ENCODE measurements at places on chromosomes 3 and 15.

- peak; percentile 83 for DNase-seq
Measured at GRCh38 chr3:39291903-39292329, 12.1 kb upstream of the CX3CR1 start.

DNA sequence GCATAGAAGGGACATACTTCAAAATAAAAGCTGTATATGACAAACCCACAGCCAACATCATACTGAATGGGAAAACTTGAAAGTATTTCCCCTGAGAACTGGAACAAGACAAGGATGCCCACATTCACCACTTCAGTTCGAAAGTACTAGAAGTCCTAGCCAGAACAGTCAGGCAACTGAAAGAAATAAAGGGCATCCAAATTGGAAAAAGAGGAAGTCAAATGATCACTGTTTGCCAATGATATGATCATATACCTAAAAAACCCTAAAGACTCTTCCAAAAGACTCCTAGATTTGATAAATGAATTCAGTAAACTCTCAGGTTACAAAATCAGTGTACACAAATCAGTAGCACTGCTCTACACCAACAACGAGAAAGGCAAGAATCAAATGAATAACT, 40.7 kb downstream of the SLC49A4 start:
- DNase-seq, result no peak

DNA sequence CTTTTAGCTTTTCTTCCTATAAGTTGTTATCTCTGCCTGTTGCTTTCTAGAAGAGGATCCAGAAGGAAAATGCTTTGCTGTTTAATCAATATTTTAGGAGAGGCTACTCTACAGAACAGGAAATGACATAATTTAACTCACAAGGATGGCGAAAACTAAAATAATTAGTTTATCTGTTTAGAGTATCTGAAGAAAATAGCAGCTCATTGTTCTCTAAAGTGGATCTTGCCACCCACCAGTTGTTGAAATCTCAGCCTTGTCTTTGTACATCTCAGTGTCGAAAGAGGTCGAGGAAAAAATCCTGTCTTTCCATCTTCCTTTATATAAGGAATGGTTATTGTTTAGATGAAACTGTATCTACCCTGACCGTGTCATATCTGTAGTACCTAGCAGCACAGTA, 126.6 kb downstream of the ZNF609 start:
- no peak for DNase-seq

DNA sequence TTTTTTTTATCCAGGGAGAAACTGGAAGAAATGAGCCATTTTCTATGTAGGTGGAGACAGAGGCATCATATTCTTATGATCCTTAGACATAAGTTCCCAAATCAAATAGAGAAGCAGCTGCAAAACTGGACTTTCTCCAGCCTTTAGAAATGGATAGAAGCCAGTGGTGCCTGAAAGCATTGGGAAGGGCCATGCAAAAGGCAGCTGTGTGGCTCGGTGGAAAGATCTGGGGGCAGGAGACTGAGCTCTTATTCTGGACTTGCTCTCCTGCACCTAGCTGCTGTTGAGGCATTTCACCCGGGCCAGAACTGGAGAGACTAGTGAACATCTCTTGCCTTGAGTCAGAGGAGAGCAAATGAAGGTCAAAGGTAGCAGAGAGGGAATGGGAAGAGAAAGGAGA, 73.1 kb downstream of the TFG start:
- no peak for DNase-seq

DNA sequence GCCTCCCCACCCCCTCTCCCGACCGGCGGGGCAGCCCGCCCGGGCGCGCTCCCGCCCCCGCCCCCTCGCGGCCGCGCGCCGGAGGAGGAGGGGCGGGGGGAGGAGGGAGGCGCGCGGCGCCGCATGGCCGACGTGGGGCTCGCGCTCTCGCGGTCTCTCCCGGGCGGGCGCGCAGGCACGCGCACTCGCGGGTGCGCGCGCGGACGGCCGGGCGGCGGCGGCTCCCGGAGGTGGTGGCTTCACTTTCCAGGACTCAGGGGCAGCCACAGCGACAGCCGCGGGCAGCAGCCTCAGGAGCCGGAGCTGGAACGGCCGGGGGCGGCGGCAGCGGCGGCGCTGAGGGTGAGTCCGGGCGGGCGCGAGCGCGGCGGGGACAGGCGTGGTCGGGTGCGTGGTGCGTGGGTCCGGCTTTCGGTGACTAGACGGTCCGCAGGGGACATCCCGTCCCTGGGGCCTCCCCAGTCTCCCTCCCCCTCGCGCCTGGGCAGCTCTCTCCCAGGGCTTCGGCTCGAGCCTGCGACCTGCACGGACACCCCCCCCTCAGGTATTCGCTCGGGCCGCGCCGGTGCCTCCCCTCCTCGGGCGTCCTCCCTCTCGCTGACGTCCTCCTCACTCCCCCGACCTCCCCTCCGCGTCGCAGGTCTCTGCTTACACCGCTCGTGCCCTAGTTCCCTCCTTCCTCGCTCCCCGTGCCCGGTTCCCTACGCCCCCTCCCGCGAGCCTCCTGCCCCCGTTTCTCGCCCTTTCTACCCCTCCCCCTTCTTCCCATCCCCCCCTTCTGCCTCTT, at the start of gene UBE2E2:
TSS of gene UBE2E2 (plus strand) at position 407 of the 787 bp plus-strand sequence.
- DNase-seq, result peak; percentile 69

DNA sequence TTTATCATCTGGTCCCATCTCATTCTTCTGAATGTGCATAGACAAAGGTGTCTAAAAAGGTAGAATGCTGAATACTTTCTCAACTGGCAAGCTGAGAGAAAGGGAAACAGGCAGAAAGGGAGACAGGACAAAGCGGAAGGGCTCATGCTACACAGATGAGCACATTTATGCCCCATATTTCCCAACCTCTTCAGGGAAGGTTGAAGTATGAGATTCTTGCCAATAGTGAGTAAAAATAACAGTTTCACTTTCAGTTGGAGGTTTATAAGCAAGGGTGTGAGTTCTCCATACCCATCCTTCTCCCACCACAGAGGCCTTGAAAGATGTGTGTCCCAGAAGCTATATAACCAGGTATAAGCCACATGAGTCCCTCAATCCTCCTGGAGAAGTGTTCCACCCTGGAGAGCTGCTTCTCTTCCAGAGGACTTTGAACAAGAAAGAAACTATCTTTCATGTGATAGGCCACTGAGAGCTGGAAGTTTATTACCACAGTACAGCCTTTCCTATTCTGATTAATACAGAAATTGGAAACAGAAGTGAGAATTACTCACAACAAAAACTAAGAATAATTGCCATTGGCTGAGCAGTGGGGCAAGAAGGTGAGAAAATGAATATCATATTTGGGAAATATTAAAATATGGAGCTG, 709.4 kb upstream of the NR2F2 start:
- DNase-seq, result no peak

GRCh38 chr3:186609247-186609868, 3.5 kb upstream of the AHSG start:
- DNase-seq, result no peak

DNA sequence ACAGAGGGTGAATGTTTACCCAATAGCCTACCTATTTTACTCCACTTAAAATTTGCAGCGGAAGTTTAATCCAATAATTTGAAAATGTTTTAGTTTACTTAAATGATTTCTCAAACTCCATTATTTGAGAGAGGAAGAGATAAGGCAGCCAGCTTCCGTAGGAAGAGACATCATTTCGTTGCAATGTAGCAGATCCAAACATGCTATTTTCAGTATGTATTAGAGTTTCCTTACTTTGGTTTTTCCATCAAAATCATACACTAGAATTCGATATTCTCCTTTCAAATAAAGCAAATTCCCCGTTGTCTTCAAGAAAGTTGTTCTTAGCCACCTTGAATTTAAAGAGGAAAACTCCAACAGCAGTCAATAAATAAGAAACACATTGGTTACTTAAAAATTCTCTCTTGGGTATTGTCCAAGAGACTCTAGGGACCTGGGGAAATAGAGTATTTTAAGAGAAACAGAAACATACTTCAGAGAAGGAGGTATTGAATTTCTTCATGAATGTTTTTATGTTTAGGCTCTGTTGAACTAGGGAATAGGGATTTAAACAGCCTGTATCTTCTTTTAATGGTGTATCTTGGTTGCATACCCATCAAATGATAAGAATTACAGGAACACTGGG, 324.5 kb upstream of the GBE1 start:
- DNase-seq, result no peak

DNA sequence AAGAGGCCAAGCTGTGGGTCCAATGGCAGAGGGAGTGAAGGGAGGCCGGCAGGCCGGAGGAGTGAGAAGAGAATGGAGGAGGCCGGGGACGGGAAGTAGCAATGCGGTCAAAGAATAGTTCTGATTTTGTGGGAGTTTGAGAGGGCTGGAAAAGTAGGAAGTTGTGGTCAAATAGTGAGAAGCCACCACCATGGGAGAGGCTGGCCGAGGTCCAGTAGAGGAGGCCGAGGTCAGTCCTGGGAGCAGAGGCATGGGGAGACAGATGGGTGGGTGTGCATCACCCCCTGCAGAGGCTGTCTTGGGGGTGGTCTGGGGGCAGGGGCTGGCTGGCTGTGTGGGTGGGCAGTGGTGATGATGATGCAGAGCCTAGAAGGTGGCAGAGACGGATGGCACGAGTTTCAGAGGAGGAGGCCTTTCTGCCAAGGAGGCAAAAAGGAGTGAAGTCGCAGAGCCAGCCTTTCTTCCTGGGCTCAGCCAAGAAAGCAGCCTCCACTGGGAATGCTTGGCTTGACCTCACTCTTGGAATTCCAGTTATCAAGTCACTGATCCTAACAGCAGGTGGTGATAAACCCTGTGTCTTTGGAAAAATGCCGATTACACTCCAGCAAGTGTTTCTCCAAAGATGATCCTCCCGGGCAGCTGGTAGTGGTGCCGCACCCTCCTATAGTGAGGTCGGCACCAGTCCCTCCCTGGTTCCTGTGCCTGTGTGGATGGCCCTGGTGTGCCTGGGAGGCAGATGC, 57.3 kb downstream of the ARNT2 start:
- no peak for DNase-seq

DNA sequence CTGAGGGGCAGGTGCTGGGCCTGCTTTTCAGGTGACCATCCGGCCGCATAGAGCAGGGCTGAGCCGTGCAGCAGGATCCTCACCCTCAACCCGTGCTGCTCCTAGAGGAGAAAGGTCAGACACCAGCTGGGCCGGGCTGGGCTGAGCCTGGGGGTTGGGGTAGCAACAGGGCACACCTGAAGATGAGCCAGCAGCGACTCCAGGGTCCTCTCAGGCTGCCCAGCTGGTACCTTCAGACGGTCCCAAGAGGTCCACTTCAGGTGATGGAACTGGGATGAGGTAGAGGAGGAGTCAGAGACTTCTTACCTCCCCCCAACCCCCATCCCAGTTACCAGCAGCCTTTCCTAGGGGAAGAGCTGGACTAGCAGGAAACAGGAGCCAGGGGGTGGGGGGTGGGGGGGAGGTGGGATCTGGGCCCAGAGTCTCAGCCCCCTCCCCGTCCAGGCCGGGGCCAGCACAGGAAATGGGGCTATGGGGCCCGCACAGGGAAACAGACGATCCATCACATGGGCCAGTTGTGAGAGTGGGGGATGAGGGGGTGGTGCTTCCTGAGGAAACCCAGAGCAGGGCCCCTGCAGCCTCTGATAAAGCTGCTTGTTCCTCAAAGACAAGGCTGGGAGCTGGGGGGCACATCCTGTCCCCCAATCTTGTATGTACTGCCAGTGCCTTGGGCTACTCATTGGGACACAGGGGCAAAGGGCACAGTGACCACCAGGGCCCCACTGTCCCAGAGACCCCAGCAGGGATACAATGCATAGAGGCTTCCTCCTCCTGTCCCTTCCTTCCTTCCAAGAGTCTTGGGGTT, 3.0 kb downstream of the INKA1 start:
- DNase-seq, result peak; percentile 49

- DNase-seq, result no peak
Measured at GRCh38 chr3:72903004-72903403, 15.2 kb downstream of the GXYLT2 start.

DNA sequence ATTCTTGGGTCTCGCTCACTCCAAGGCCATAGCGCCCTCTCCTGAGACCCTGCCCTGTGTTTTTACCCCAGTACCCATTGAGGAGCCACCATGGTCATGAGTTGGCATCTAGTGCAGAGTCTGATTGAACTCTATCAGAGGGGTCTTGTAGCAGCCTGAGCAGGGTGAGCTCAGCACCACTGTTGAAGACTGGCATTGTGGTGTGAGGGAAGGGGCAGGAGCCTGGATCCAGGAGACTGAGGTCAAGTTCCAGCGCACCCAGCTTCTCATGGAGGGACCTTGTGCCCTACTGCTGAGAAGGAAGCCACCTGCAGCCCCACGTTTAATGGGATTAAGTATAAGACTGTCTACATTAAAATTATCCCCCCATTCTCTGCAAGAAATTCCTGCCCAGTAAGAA, 65.8 kb upstream of the LARS2 start:
- DNase-seq, result no peak

GRCh38 chr3:168876346-168877035, 780.8 kb upstream of the GOLIM4 start:
- no peak for DNase-seq

DNA sequence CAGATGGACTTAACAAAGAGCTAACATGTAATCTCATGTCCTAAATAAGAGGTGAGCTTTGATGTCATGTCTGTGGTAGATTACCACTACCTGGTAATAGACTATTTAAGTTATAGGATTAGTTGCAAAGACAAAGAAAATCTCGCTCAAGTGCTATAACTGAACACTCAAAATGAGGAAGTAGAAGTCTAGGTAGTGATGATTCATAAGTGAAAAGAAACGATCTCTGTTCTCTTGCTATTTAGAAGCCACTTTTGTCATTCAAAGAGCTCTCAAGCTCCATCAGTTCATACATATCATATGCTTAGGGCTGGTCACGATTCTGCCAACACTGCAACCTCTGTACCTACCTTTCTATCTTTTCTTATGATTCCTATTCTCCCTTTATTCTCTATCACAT, 110.9 kb downstream of the EDEM1 start:
- DNase-seq, result no peak

- no peak for DNase-seq
Measured at GRCh38 chr3:127177226-127177625, 15.7 kb upstream of the PRR23E start.

DNA sequence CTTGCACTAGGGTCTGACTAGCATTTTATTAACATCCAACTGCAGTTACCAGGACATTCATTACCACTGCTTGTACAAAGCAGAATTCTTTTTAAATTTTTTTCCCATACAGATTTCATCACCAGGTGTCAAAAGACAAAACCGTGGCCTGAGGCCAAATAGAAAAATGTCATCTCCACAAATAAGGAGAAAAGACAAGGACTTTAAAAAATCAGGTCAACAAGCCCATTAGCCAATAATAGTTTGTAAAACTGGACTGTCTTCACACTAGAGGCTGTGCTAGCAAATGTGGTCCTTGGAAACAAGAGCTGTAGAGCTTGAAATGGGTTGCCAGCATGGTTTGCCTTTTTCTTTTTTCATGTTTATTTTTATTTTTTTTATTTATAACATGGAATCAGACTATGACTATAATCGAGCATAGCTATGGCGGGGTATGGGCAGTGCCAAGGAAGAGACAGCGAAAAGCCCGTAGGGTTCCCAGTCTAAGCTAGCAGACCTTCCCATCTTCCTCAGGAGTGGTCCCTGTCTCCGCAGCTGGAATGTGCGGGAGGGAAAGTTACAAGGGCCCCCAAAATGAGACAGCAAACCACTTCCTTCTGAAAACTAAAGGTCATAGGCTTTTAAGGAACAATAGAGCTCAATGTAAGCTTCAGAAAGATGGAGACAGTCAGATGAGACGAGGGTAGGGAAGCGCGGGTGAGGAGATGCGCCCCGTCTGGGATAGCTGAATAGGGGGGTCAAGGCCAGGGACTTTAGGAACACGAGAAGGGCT, 1.5 kb downstream of the PTPN9 start:
- DNase-seq, result peak; percentile 13

- DNase-seq, result no peak
Measured at GRCh38 chr3:10312861-10313260, 8.1 kb downstream of the SEC13 start.

GRCh38 chr15:93515256-93516051, 426.4 kb upstream of the RGMA start:
- no peak for DNase-seq

- DNase-seq, result no peak
Measured at GRCh38 chr3:194081826-194082225, 54.1 kb upstream of the HES1 start.

GRCh38 chr3:124057420-124057819, 65.5 kb upstream of the ROPN1 start:
- no peak for DNase-seq

Measured in activated naive CD8-positive, alpha-beta T cell treated with anti-CD3 and anti-CD28 coated beads, Interleukin-2, amount 50 U/mL, for 24 hours (primary cell).